ENCODE measurements at places on chromosomes 3 and 15. TPM values are rescaled to one million over a fixed set of nuclear protein-coding genes. Genes with fewer than 3 reads are reported as not detected.

DNA sequence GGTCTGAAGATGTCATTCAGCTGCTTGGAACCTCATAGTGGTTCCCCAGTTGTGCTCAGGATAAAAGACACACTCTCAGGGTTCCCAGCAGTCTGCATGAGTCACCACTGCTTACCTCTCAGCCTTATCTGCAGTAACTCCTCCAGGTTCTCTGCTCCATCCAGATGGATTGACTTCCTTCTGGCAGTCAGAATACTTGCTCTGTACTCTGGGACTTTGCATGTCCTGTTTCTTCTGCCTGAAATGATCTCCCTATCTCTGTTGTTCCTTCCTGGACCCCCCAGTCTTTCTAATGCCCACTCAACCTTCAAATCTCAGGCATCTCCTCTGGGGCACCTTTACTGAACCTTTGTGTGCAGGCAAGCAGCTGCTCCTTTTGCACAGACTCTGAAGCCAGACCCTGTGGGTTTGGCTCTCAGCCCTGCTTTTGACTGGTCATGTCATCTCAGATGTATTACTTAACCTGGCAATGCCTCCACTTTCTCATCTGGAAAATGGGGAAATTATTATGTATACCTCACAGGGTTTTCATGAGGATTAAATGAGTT, 38.4 kb downstream of the ITPR1 start:
- DNase-seq: no peak

GRCh38 chr3:27633224-27633545, 88.9 kb downstream of the EOMES start:
- DNase-seq: no peak

DNA sequence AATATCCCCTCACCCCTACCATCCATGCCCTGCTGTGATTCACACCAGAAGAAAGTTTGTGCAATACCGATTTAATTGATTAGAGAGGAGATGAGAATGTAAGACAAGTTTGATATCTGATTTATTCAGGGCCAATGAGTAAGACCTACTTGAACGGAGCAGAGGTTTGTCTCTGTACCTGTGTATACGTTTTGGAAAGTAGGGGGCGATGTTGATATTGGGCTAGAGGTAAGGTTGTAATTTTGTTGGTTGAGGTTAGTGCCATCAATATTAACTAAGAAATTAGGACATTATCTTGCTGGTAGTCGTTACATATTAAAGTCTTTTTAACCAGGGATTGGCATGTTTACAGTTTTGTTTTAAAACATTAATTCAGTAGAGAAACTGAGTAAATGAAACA, 20.5 kb downstream of the EAF2 start:
- DNase-seq: no peak

- DNase-seq: no peak
Measured at GRCh38 chr15:74302821-74303359, 64.6 kb downstream of the CYP11A1 start.

- no peak for DNase-seq
Measured at GRCh38 chr3:58062472-58062871, 54.2 kb downstream of the FLNB start.

GRCh38 chr3:64021922-64022321, 1.4 kb downstream of the PSMD6 start:
- DNase-seq: no peak

The COL6A6 gene
- 0.19 TPM for total RNA-seq

DNA sequence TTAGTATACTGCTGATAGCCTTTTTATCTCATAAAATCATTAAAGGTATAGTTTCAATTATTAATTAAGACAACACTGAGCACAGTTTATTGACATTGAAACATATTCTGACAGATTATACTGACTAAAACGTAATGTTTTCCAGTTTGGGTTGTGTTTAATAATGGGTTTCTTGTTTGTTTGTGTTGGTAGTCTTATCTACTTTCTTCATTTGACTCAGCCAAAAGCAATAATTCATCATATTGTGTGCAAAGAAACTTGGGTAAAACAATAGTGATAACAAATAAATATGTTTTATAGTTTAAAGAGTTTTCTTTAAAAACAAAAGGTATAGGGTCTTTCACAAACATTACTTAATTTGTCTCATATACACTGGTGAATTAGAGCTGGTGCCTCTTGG, 629.2 kb upstream of the AGTR1 start:
- no peak for DNase-seq

DNA sequence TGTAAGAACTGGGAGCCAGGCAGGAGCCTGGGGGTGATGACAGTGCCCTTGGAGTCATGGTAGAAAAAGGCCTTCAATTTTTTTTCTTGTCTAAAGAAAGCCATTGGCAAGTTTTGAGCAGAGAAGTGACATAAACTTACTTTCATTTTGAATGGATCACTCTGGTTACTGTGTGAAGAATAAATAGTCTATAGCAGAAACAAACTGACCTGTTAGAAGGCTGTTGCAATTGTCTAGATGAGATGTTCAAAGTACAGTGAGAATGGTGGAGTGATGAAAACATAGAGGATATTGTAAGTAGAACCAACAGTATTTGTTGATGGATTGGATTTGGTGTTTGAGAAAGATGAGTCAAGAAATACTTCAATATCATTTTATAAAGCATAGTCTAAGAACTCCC, 439.9 kb downstream of the TBL1XR1 start:
- DNase-seq: no peak

The IMPG2 gene
- 0.11 TPM for total RNA-seq

DNA sequence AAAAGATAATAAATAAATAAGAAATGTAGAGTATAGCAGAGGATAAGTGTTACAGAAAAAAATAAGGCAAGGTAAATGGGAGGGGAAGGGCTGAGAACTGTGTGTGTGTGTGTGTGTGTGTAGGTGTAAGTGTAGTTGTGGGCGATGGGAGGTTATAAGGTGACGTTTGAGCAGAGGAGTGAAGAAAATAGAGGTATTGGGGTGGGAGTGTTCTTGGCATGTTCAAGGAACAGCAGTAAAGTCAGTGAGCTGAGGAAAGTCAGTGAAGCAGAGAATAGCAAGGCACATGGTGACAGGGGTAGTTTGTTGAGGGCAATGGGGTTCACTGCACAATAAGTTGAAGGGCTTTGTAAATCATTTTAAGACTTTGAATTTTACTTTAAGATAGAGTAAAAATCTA, 30.9 kb upstream of the ZNF148 start:
- DNase-seq: no peak

The NEIL1 gene
- total RNA-seq: 66.8 TPM

The TYRO3 gene
- total RNA-seq: 30.6 TPM

The THAP10 gene
- total RNA-seq: 2.0 TPM

DNA sequence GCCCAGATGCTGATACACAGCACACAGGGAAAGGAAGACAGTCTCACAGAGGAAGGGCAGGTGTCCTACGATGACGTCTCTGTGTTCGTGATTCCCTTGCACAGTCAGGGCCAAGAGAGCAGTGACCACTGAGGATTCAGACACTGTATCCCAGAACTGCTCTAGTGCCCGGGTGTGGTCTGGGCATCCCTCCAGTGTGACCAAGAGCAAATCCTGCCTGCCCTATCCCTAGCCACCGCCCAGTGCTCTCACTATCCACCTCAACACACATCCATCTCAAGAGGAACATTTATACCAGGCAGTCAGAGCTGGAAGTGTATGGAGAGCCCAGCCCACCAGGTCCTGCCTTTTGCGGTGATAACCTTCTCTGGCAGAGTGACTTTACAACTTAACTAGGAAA, 4.1 kb downstream of the PPM1M start:
- DNase-seq: no peak

DNA sequence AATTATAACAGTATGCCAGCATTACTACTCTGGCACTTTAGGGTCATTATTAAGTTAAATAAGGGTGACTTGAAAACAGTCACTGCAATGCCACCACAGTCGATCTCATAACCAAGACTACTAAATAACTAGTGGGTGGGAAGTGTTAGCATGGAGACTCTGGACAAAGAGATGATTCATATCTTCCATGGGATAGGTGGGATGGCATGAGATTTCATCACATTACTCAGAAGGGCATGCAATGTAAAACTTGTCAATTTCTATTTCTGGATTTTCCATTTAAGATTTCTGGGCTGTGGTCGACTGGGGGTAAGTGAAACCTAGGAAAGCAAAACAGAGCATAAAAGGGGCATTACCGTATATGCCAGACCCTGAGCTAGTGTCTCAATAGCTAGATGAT, 538.9 kb upstream of the GRM7 start:
- DNase-seq: no peak

GRCh38 chr3:179107617-179108016, 36.0 kb upstream of the ZMAT3 start:
- no peak for DNase-seq

DNA sequence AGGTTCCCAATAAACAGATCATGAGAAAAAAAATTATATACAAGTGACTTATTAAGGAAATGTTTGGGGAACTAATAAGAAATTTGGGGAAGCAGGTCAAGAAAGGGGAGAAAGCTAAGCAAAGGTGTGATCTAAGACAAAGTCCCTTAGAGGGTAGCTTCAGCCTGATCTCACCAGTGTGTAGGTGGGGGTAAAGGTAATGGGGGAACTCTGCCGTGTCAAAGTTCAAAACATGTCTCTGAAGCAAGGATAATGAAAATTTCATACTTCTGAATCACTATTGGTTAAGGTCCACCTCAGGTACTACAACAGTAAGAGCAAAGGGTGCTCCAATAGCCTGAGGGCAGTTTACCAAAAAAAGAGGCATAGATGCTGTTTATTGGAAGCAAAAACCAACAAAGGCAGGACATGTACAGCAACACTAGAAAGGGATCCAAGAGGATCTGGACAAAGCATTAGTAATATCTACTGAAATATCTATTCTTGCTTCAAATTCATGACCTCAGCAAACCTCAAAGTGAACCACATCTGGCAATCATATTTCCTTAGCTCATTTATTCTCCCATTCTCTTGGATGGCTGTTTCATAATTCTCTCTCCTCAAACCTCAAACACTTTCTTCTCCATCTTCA, 6.9 kb downstream of the ACAD11 start:
- no peak for DNase-seq

DNA sequence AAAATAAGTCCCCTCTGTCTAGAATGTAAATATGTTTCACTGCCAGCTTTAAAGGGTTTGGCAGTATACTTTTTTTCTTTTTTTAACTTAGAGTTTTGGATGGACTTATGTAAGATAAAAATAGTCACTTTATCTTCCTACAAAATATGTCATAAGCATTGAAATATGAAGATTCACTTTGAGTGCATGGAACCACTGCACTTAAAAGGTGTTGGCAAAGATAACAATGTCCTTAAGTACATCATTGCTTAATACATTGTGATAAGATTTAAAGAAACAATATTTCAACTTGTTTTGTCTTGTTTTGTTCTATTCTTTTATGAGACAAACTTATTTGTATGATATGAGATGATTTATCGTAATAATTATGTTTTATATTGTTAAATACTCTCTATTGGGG, 66.3 kb upstream of the NAALADL2 start:
- no peak for DNase-seq

The APBA2 gene
- total RNA-seq: 1.9 TPM

- no peak for DNase-seq
Measured at GRCh38 chr3:101149251-101149650, 156.0 kb upstream of the ABI3BP start.

GRCh38 chr15:70722266-70723121, 40.9 kb downstream of the UACA start:
- DNase-seq: no peak

Measured in lower leg skin (tissue), 4 donors.